ENCODE measurements at places on chromosomes 3 and 15.
A peak's percentile ranks its signal among the peaks of the same experiment; 100 is the strongest.

DNA sequence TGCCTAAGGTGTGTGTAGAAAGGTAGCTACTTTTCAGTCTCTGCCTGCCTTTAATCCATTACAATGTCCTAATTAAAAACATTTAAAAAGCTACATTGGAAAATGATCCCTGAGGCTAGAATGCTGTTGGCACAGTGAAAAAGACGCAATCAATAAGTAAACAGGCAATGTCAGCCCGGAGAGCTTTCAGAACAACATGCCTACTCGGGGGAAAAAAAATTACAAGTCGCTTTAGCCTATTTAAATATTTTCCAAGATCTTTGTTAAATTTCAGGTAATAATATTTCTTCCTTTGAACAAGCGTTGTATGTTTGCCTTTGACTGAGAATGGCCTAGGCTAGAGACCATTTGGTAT lies 46.6 kb upstream of the CD47 start:
- DNase-seq, result no peak

DNA sequence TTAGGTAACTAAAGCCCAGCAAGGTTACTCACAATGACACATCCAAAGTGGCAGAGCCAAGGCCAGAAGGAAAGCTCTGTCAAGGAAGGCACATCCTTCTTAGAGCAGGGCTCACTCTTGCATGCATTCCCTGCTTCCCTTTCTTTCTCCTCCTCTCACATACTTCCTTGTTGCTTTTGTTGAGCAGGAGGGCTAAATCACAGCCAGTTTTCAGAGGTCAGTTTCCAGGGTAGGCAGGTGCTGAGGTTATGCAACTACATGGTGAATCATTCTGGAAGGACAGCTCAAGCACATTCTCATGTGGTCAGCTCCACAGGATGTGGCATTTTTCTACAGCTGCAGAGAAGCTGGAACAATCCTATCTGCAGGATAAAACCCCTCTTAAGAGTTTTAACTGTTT lies 275.6 kb downstream of the ZNF621 start:
- peak; percentile 77 for DNase-seq

GRCh38 chr3:45120359-45121158 lies 25.6 kb downstream of the CDCP1 start:
- DNase-seq, result peak; percentile 85

GRCh38 chr3:69115731-69116130 lies 6.7 kb downstream of the LMOD3 start:
- peak; percentile 78 for DNase-seq

- peak; percentile 49 for DNase-seq
Measured at GRCh38 chr15:44593042-44593736, 56.2 kb downstream of the EIF3J start.

- DNase-seq, result no peak
Measured at GRCh38 chr3:115186351-115187148, 39.5 kb upstream of the ZBTB20 start.
